ENCODE measurements at places on chromosomes 3 and 15. TPM values are rescaled to one million over a fixed set of nuclear protein-coding genes. Genes with fewer than 3 reads are reported as not detected.

- no peak for DNase-seq
These were observed 234.6 kb downstream of the RAP2B start for GRCh38 chr3:153396581-153396980.

- peak; percentile 56 for DNase-seq
These were observed 27.1 kb upstream of the VPS8 start for GRCh38 chr3:184784731-184785500.

GRCh38 chr3:49025005-49025792, 3.3 kb downstream of the NDUFAF3 start:
- DNase-seq: peak; percentile 59

DNA sequence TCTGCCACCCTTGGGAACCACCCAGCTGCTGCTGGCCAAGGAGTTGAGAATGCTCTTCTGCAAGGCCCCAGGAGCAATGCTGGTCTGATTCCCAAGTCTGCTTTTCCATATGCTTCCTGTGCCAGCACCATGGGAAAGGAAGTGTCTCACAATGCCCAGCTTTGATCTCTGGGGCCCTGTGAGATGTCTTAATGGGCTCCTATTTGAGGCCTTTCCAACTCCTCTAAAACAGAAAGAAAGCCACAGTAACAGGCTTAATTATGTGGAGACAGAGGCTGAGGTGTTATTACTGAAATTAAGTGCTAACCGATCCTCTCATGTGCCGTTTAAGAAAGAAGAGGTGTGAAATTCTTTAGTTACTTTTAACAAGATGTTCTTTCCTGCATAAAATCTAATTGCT, 4.5 kb downstream of the EOGT start:
- no peak for DNase-seq

GRCh38 chr3:125280668-125281361, 68.3 kb upstream of the SLC12A8 start:
- no peak for DNase-seq

DNA sequence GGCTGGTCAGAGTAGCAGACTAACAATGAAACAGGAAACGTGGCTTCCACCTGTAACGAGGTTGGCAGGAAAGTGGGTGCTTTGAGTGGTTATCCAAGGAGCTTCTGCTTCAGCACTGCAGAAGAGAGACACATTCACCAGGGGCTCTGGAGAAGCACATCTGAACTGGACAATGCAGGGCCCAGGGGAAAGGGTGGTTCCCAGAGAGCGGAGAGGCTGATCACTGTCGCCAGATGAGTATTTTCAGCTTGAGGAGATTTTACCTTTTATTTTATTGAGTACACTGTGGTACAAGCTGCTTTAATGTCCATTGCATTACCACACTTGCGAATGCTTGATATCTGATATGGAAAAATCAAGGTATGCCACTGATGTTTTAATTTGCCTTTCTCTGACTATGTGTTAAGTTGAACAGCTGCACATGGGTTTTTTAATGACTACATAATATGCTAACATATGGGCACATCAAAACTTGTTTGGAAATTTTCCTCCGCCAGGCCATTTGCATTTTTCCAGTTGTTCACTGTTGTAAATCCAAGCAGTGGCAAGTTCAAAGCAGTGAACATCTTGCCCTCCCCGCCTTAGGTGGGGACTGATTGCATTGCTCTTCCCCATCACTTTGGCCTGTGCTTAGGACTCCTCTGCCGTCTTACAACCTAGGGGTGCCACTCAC, 52.1 kb downstream of the LRTM1 start:
- DNase-seq: no peak

DNA sequence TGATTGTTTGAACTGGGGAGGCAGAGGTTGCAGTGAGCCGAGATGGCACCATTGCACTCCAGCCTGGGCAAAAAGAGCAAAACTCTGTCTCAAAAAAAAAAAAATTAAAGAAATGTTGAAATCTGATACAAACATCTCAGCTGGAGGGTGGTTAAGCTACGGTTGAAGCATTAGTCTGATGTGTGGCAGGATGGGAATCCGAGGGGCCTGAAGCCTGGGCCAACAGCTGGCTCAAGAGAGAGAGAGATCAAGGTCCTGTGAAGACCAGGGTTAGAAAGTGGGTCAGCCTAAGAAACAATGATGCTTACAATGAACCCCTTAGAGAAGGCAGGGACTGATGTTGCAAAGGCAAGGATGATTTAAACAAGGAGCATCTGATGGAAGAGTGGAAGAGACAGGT, 69.8 kb downstream of the CD200R1L start:
- no peak for DNase-seq

The GDPGP1 gene
- 8.0 TPM for total RNA-seq

The AGBL1 gene
- not detected for total RNA-seq

The MANF gene
- total RNA-seq: 37.3 TPM

The ACTL6A gene
- 36.8 TPM for total RNA-seq

The ADAMTS9 gene
- total RNA-seq: 2.7 TPM

Measured in osteoblast (primary cell).